ENCODE measurements at places on chromosomes 5 and 9.

- no peak for DNase-seq
Measured at GRCh38 chr5:72441094-72441723, 66.0 kb downstream of the ZNF366 start.

DNA sequence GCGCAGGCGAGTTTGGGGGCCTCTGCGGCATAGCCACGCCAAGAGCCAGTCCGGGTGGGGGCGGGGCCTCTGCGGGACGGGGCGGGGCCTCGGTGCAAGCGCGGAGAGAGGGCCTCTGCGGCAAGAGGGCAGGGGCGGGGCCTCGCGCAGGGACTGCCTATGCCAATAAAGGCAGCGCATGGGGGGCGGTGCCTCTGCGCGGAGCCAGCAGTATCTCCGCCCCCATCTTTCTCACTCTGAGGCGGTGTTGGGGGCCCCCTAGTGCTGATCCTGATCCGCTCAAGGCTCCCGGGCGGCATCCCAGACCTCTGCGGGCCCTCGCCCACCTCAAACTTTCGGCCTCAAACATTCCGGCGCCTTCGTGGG, 9.2 kb upstream of the GPRIN1 start:
- peak; percentile 67 for DNase-seq

- DNase-seq: no peak
Measured at GRCh38 chr9:15361737-15362136, 54.7 kb upstream of the TTC39B start.

GRCh38 chr9:35945341-35946018, 12.5 kb downstream of the OR2S2 start:
- DNase-seq: peak; percentile 41

DNA sequence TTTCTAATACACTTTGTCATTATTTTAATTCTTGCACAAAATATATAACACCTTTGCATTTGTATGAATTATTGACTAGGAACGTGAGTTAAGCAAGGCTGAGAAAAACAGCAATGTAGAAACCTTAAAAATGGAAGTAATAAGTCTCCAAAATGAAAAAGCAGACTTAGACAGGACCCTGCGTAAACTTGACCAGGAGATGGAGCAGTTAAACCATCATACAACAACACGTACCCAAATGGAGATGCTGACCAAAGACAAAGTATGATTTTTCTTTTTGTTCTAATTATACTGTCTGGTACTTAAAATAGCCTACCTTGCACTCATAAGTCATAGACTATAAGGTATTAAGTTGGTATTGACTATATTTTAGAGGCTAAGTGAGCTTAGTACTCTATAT, 34.4 kb downstream of the RAD50 start:
- DNase-seq: no peak

GRCh38 chr5:206927-207536, 10.9 kb downstream of the CCDC127 start:
- no peak for DNase-seq

- no peak for DNase-seq
Measured at GRCh38 chr9:18459962-18460584, 13.9 kb upstream of the ADAMTSL1 start.

GRCh38 chr9:126232461-126232860, 94.2 kb upstream of the MVB12B start:
- DNase-seq: no peak

GRCh38 chr9:94443032-94443722, 111.7 kb upstream of the PCAT7 start:
- DNase-seq: no peak

DNA sequence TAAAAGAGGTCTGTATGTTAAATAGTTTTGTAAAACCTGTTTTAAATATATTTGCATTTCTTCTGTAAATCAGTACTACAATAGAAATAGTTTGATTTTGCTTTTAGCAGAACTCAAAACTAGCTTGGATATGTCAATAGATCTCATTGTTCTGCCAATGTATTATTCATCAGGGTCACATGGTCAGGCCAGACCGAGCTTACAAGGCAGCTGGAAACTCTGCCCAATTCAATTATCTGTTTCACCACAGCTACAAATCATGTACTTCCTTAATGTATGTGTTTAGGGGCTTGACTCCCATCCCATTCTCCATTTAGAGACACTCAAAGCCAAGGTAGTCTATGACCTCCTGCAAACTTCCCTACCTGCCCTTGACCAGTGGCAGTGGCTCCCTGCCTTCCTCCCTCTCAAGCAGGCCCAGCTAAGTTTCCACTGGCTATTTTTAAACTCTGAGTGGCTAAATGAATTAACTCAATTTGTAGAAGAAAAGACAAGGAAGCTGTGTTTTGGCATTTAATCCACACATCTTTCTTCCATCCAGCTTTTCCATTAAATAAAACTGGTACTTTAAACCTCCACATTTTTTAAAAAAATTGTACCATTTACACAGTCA, 46.4 kb upstream of the SELENOP start:
- DNase-seq: no peak

DNA sequence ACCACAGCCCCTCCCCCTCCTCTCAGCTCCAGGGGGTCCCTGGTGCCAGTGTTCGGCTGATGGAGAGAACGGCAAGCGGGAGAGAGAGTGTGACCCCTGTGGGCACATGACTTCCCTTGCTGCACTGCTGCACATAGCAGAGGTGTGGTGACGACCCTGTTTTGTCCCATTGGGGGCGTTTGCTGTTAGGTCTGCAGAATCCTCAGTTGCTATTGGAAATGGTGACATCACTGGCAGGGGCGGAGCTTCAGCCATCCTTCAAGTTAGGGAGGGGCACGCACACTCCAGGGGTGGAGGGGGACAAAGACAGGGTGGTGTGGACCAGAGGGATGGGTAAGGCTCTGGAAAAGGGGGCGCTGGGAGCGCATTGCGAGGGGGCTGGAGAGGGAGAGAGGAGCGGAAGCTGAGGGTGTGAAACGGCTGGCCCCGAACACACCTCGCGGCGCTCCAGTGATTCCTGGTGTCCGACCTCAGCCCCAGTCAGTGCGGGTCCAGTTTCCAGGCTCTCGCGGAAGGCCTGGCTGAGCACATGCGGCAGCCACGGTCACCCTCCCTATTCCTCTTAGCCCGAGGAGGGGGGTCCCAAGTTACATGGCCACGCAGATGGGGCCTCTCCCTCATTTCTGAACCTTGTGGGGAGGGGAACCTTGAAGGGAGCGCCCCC, 764 bp upstream of the GRIN1 start:
- no peak for DNase-seq

DNA sequence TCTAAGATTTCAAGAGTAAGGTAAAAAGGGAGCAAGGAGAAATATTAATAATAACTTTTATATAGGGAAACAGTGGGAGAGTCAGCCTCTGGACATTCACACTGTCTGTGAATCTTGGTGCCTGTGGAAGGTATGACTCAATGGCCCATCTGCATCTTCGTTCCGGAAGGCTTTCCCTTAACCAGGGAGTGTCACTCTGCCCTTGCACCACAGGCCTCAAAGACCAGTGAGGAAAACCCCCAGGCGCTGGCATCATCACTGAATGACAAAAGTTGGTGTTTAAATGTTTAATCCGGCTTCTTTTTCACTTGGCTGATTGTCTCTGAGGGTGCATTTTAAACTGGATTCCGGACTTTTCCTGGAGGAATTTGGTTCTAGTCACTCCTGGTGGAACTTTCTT, 522.4 kb upstream of the TLE4 start:
- no peak for DNase-seq

- no peak for DNase-seq
Measured at GRCh38 chr5:171821286-171821685, 35.7 kb downstream of the SMIM23 start.

DNA sequence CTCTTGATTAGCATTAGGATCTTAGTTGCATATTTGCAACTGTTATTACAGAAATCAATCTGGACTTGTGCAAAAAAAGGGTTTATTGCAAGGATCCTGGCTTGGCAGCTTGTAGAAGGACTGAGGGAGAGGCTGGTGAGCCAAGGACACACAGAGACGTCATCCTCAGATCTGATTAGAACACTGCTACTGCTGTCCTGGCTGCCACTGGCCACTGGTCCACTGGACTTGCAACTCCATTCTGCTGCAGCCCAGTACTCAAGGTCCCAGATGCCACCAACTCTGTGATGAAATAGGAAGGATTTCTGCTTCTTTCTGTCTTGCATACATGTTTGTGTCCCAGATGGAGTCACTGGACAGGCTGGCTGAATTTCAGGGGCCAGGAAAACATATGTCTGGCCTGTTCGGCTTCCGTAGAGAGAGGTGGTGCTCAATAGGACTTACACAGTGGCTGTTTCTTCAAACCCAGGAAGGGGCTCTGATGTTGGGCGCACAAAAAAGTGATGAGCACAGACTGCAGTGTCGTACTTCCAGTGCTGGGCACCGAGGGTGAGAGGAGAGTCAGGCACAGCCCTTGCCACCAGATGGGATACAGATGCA, 68.9 kb upstream of the SH3PXD2B start:
- DNase-seq: no peak

- DNase-seq: no peak
Measured at GRCh38 chr5:31133488-31133887, 60.0 kb upstream of the CDH6 start.

GRCh38 chr5:137078171-137078665, 420.9 kb downstream of the SPOCK1 start:
- DNase-seq: no peak

GRCh38 chr5:35683466-35683865, 65.8 kb downstream of the SPEF2 start:
- DNase-seq: no peak

DNA sequence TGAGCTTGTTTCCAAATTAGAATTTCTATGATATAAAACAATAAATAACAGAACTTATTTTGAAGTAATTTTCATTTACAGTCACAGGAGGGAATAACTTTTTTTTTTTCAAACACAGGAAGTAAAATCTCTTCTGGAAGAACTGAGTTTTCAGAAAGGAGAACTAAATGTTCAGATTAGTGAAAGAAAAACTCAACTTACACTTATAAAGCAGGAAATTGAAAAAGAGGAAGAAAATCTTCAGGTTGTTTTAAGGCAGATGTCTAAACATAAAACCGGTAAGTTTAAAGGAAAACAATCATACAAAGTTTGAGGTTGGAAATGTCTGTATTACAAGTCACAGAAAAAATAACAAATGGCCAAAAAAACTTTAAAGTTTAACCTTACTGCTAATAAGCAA, 41.6 kb downstream of the RAB14 start:
- no peak for DNase-seq

All from effector memory CD8-positive, alpha-beta T cell (primary cell).